ENCODE measurements at places on chromosomes 6 and 20.

DNA sequence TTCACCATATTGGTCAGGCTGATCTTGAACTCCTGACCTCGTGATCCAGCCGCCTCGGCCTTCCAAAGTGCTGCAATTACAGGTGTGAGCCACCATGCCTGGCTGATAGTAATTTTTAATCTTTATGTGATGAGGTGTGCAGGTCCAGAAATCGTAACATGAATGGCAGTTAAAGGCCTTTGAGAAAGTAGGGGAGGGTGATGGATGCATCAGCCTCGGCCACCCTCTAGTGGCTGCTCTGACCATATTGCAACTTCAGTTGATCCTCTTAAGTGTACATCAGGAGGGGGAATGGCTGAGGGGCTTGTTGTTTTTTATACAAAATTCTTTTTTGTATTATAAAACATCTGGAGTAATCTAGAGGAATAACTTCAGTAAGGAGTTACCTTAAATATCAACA is 193.0 kb downstream of the ZFAND3 start:
- peak; percentile 36 for DNase-seq

GRCh38 chr6:144315226-144315980 is 30.3 kb downstream of the UTRN start:
- no peak for DNase-seq

DNA sequence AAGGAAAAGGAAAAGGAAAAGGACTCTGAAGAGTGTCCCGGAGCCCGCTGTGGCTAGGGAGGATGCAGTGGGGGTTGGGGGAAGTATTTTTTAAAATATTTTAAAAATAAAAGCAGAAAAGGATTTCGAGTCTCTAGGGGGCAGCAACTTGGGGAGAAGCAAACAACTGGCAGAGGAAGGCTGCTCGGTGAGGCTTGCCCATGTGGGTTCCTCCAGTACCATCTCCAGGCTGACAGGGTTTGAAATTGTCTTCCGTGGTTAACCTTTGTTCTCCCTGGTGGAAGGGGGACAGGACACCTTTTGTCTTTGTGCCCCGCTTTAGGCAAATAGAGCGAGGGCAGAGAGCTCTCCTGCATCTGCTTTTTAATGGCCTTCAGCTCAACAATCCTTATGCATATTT is 60.4 kb upstream of the SNX9 start:
- no peak for DNase-seq

GRCh38 chr6:27183060-27183832 is 64.3 kb upstream of the PRSS16 start:
- no peak for DNase-seq

GRCh38 chr6:14193524-14193923 is 76.0 kb downstream of the CD83 start:
- no peak for DNase-seq

GRCh38 chr6:131293472-131293911 is 158.2 kb downstream of the AKAP7 start:
- no peak for DNase-seq

DNA sequence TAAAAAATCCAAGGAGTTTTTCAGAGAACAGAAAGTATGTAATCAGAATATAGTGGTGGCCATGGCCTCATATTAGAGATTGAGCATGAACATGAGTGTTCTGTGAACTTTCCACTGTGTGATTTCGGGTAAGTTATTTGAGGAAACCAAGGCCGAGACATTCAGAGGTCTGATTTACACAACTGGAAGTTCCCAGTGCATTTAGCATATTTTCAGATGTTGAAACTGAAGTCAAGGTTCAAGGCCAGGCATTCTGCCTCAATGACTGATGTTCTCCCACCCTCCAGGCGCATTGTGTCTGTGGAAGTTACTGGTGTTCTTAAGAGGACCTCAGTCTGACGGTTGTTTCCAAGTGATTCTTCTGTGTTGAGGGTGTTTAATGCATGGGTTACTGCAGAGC is 26.2 kb downstream of the RNF144B start:
- DNase-seq = no peak

DNA sequence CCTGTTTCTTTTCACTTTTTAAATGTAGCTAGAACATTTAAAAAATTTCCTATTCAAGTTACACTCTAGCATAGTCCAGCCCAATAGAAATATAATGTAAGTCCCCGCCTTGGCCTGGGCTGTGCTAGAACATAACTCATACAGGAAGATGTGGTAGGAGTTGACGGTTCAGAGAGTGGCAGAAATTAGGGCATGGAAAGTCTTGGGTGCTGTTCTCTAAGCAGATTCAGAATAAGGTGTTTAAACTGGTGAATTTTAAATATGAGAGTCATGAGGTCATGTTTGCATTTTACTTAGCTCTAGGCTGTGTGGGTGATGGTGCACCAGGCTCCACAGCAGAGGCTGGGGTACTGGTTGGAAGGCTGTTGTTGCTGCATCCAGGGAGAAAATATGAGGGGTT is 256.5 kb downstream of the FARS2 start:
- DNase-seq = no peak

DNA sequence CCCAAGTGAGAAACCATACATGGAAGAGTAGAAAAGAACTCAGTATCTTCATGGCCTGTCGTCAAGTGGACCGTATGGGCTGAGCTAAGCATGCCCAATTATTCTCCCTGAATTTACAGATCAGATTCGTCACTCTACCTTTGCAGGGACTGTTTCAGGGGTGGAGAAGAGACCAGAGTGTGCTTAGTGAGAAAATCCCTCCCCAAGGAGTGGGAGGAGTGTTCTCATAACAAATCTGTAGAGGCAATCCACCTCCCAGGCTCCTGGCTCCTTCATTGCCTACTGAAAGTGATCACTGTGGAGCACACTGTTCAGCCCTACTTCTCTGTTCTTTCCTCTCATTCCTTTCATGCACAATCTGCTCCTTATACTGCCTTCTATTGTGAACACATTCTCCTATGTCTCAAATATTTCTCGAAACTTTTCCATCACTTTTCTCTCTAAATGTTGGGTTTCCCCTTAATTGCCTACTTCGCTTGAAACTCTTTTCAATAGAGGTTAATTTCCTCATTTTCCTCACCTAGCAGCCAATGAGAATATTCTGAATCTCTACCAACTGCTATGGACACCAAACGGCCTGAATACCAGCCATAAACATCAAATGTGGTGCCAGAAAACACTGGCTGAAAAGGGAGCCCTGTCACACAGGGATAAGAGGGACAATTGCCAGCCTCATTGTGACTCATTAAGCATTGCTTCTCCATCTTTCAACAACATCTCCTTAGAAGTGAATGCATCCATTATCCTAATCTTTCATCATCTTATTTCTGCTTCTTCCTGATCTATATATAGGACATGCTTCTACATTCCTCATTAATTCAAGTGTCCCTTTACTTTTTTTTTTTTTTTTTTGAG is 398.3 kb downstream of the UTRN start:
- DNase-seq = no peak
